ENCODE measurements at places on chromosomes 12 and 14. TPM values are rescaled to one million over a fixed set of nuclear protein-coding genes. Genes with fewer than 3 reads are reported as not detected.

GRCh38 chr14:101587441-101587911 lies 26.2 kb downstream of the DIO3 start:
- DNase-seq = no peak

- DNase-seq = no peak
Measured at GRCh38 chr12:110639336-110640141, 25.6 kb downstream of the TCTN1 start.

- DNase-seq = no peak
Measured at GRCh38 chr12:115374480-115375185, 690.7 kb upstream of the TBX3 start.

- no peak for DNase-seq
Measured at GRCh38 chr12:29201296-29201695, 52.2 kb downstream of the FAR2 start.

- no peak for DNase-seq
Measured at GRCh38 chr14:104104076-104104901, 18.8 kb downstream of the ASPG start.

DNA sequence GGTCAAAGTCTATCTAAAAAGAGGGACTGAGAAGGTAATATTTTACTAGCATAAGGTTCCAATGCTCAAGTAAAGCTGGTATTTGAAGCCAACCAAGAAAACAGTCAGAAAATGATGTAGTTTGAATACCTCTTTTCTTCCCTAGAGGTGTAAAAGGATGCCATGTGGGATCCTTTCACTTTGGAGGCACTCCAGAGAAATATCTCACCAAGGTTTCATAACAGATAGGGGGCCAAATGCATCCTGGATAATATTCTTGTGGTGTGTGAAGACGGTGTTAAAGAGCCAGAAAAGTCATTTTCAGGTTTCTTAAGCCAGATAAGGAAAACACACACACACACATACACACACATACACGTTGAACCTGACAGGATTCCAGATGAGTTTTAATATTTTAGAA lies 136.1 kb upstream of the PRKD1 start:
- no peak for DNase-seq

- no peak for DNase-seq
Measured at GRCh38 chr12:89968151-89968700, 259.6 kb upstream of the ATP2B1 start.

GRCh38 chr12:116121453-116121871 lies 156.0 kb downstream of the MED13L start:
- no peak for DNase-seq

DNA sequence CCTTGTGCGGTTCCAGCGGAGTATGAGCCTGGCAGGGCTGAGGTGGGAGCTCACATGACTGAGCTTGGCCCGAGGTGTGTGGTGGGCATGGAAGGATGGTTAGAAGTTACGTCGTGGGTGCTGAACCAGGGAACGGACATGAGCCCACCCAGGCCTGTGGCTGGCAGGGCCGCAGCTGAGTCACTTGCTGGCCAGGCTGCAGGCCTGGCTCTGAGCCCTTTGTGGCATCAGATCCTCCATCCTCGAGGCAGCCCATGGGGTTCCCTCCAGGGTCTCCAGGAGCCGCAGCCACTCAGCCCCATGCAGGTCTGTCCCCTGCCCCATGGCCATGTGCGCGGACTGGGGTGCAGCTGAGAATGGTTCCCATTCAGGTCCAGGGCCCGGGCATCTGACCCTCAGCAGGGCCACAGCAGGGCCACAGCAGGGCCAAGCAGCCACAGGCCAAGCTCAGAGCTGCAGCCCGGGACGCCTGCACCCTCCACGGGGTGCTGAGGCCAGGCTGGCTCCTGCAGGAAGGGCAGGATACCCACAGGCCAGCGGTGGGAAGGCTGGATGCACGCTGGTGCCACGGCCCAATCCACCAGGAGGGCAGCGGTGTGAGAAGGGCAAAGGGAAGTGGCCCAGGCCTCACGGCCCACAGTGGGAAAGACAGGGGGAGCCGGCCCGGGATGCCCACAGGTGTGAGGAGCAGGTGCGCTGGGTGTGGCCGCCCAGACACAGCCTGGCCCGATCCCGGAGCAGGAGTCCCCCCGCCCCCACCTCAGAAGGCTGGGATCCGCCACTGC lies 26.3 kb upstream of the ULK1 start:
- DNase-seq = no peak

- no peak for DNase-seq
Measured at GRCh38 chr14:88821888-88822287, 2.6 kb upstream of the TTC8 start.

DNA sequence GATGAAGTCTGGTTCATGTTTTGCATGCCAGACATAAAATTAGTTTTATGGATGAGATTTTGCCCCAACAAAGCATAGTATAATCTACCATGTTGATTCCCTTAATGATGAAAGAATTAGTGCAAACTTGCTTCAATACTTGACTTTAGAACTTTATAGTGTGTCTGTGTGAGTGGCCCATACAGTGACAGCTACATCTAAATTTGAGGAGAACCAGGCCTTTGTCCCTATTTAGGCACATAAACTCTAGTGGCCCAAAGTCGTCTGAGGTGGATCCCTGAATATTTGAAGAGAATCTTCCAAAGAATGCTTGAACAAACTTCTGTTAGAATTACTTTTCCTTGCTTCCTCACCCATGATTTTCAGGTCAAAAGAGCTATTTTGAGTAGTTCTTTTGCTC lies 70.4 kb downstream of the POLR3B start:
- DNase-seq = no peak

NYNRIN gene
- polyA plus RNA-seq = 54.6 TPM

KLRB1 gene
- 8.1 TPM for polyA plus RNA-seq

FOS gene
- 477 TPM for polyA plus RNA-seq

CCDC175 gene
- 1.3 TPM for polyA plus RNA-seq

LRP1-AS gene
- not detected for polyA plus RNA-seq

OR4E2 gene
- polyA plus RNA-seq = 0.05 TPM

PRH2 gene
- 0.50 TPM for polyA plus RNA-seq

All from left kidney (tissue), 8 donors.